Pons (tissue), 1 donor: ENCODE measurements at places on chromosomes 13 and 19.

DNA sequence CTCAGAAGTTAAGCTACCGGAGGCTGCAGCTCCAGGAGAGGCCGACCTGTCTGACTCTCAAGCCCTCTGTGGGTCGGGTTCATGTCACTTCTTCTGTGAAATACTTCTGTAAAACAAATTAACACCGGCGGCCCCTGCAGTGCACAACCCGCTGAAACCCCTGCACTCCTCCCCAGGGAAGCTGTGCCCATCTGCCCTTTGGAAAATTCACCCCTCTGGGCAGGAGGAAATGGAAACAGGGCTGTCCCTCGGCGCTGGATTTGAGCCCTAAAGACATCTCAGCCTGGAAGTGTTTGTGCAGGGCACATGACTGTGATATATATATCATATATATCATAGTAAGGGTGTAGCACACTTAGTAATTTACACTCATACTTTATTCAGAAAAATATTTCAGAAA lies 415.3 kb downstream of the IRS2 start:
- DNase-seq: no peak

DNA sequence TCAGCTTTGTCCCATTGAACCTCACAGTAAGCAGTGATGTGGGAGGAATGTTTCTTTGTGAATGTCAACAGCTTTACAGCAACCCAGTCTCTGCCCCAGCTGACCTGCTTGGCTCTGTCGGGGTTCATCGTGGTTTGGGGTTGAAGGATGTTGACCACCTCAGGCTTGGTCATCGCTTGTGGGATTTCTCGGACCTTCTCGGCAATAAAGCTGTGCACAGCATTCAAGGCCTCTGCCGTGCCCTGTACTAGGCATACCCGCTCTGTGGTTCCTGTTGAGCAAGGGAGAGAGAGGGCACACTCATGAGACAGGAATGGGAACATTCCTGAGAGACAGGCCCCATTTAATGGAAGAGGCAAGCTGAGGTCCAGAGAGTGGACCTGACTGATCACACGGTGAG lies 20.0 kb downstream of the NOVA2 start:
- no peak for DNase-seq

DNA sequence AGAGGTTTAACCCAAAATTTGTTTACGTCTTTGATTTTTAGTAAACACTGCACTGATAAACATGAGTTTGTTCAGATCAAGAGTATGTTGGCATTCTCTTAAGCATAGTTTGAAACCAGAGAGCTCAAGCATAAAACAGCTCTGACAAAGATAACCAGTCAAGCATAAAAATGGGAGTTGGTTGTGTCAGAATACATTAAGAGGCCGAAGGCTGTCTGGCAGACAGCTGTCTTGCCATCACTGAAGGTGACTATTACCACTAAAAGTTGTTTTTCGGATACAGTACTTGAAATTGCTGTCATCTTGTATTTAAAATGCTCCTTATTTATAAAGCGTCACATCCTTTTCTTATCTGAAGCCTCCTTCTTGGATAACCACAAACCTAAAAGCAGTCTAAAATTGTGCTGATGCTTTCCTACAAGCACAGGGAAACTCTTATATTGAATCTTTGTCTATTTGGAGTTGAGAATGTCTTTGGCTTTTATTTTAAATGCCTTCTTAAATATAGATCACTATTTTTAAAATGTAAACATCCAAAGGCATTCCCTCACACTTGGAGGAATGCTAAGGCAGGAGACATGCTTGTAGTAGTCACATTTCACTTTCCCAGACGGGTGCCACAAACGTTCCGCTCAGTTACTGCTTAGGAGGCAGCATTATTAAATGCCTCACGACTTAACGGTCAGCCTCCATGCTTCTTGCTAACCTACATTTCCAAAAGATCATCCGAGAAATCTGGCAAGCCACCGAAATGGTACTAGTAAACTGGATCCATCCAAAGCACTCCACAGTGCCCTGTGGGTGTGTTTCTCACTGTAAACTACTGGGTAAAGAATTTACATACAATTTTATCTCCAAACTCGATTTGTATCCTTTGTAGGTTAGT lies 1.5 kb downstream of the SMAD9 start:
- peak; percentile 56 for DNase-seq

GRCh38 chr13:35411059-35411744 lies 65.3 kb downstream of the MAB21L1 start:
- no peak for DNase-seq

DNA sequence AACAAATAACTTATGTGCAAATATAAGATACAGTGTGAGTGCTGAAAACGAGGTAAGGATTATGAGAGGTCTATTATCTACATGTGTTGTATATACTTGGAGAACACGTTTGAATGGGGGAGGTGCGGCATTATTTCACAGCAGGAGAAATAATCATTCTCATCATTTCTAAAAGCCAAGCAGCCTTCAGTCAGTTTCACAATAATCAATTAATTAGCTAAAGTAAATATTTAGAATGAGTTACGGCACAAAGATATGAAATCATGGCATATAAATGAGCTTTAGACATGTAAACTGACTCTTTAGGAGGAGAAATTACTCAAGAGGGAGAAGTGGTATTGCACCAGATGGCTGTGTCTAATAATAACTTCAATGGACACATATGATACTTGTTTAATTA lies 366.6 kb downstream of the DNAJC15 start:
- no peak for DNase-seq

DNA sequence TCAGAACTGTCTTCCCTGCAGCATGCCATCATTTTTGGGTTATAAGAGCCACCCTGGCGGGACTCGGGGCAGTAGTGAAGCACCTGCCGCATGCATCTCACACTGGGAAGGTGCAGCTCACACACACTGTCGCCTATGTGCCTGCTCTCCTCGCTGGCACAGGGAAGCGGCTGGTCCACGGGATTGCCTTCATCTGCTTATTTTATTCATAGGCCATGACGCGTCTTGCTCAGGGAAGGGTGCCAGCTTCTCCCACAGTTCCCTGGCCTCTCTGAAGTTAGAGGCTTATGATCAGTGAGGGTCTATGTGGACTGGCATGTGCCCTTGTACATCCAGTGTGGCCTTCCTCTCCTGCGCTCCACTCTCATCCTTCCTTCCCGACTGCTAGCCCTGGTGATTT lies 150.0 kb downstream of the KLF12 start:
- DNase-seq: no peak

DNA sequence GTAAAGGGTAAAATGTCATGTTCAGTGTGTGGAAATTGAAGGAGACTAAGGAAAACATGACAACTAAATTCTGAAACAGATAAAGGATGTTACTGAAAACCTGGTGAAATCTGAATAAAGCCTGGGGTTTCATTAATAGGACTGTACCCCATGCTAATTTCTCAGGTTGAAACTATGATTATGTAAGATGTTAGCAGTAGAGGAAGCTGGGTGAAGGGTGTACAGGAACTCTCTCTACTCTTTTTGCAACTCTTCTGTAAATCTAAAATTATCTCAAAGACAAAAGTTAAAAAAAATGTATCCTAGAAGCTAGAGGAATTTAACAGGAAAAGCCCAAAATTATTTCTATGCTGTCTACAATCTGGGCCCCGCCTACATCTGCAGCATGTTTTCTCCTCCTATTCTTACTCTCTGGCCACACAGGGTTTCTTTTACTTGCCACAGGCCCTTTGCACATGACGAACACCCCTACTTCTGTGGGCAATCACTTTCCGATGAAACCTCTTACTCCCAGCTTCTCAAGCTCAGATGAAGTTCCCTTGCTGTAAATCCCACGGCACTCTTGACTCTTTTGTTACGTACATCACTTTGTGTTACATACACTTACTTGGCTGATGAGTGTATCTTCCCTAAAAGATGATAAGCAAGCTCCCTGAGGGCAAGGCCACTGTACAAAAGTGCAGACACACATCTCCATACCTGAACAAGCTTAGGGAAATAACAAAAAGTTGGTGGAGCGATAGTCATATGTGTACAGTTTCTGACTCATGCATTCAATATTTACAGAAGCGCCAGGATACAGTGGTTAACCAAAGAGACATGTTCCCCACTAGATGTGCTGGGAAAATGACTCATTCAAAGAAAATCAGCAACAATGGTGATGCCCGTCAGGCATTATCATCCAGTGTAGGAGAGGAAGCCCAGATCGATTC lies 32.6 kb downstream of the RUBCNL start:
- no peak for DNase-seq

DNA sequence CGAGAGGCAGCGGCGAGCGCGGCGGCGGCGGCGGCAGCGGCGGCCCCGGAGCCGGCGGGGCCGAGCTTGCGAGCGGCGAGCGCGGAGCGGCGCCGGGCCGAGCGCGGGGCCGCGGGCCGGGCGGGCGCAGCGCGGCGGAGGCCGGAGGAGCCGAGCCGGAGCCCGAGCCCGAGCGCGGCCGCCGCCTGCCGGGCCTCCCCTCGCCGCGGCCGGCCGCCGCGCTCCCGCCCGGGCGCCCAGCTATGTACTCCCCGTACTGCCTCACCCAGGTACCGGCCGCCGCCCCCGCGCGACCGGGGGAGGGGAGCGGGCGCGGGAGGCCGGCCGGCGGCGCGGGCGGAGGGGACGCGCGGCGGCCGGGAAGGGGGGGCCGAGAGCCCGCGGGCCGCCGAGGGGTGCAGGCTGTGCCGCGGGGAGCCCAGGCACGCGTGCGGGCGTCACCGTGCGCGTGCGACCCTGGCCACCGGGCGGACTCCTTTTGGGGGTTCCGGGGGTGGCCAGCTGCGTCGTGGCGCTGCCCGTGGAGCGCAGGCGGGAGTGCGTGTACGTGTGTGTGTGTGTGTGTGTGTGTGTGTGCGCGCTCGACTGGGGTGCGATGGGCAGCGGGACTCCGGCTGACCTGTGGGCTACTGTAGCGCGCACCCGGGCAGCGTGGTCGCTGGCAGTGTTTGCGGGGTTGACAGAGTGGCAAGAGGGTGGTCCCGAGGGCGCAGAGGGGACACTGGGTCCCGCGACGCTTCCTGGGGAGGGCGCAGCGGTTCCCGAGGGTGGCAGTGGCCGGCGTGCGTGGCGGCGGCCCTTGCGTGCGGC lies 526 bp downstream of the NFIX start:
- no peak for DNase-seq

GRCh38 chr19:47633517-47633916 lies 24.6 kb downstream of the BICRA start:
- no peak for DNase-seq

DNA sequence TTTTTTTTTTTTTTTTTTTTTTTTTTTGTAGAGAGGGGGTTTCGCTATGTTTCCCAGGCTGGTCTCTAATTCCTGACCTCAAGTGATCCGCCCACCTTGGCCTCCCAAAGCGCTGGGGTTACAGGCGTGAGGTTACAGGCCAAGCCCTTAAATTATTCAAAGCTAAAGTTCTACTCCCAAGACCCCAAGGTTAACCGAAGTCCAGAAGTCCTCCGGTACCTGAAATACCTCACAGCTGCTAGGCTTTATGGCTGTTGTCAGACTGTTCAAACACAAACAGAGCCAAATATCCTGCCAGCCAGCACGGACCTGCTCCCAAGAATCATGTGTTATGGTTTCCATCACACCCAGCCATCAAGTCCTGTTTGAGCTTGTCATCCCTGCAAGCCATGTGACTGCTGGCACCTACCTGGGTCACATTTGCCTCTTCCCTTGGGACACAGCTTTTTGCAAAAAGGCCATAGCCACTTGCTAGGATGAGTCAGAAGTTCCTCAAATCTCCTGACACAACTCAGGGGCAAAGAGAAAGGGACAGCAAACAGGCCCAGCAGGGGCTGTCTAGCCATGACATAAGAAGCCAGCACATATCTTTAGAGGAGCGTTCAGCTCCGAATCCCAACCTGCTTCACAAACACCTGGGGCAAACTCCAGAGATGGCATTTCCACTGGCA lies 129.9 kb downstream of the FOXO1 start:
- no peak for DNase-seq

DNA sequence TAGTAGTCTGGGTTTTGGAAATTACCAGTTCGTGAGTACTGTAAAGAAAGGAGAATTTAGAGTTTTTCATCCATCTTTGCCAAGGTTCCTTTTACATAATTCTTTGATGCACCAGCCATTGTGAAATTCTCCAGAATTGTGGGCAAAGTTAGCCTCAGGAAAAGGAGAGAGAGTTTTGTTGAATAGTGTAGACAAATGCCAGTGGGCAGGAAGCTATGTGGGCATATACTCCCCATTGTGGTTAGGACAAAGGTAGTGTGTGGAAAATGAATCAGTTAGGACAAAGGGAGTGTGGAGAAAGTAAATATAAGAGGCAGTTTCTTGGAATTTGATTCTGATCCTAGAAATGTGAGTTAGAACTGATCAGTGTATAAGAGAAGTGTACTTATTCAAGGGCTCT lies 67.9 kb downstream of the PCCA start:
- DNase-seq: no peak

GRCh38 chr19:22427547-22427946 lies 5.4 kb upstream of the ZNF98 start:
- no peak for DNase-seq

DNA sequence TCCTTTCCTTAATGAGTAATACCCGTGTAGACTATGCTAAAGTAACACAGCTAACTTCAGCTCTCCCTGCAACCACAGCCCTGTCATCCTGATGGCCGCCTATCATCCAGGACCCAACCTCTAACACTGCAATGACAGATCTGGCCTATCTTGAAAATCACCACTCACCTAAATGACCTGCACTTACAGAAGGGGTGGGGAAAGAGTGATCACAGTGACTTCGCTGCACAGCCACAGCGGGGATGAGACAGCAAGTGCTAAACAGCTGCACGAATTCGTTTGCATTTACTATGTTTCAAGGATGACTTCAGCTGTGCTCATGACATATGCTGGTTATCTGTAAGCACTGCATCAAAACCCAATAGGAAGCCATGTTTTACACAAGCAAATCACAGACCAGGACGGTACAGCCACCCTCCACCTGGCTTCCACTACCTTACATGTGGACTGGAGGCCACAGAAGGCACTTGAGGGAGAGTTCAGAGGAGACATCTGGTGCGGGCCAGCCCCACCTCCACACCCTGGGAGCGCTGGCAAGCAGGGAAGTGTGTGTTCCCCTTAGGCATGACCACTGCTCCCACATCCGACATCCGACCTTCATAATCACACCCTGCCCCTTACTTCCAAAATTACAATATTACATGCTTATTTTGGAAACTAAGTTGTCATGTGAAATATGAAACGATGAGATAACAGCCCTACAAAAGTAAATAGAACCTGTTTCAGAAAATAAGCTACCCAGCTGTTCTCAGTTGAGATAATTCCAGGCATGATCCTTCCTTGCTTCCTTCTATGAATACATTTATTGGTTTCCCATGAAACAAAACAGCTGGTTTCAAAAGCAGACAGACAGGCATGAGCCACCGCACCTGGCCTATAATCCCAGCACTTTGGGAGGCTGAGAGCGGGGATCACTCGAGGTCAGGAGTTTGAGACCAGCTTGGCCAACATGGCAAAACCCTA lies 95.7 kb downstream of the STK24 start:
- no peak for DNase-seq

DNA sequence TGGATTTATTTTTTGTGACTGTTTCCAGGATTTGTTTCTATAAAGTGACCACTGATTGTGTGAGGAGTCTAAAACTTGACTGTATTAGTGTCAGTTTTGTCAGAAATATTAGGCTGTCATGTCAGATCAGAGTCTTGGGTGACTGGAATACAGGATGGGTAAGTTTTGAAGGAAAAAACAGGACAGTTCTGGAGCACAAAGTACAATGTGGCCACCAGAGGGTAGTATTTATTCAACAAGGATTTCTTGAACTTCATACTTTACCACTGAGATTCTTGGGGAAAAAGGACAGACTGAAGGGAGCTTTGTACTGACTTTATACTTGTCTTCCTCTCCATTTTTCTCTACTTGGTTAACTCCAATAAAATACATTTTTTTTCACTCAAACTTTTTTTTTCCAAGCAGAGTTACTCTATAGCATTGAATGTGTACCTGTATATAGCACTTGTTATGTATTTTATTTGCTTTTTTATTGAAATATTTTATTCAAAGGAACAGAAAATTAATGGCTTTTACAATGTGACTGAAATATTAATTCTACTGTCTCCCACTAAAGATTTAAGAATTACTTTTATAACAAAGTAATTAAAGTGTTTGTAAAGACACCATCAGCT lies 51.1 kb downstream of the LMO7 start:
- DNase-seq: peak; percentile 17
